ENCODE measurements at places on chromosomes 5 and 9.
A peak's percentile ranks its signal among the peaks of the same experiment; 100 is the strongest.

DNA sequence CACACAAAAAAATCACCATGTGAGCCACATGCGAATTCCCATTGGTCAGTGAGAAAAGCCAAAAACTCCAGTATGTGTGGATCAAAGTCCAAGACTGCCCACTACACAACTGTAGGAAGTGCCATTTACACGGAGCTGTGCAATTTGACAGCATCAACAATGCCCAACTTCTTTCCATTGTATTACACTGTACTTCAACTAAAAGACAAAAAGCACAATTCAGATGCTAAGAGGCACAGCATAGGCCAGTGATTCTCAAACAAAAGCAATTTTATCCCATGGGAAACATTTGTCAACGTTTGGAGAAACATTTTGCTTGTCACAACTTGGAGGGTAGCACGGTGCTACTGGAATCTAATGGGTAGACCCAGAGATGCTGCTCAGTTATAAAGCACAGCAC is 39.8 kb downstream of the IARS1 start:
- DNase-seq, result no peak

- DNase-seq, result no peak
Measured at GRCh38 chr5:176788941-176789872, 21.2 kb upstream of the UNC5A start.

GRCh38 chr5:128645581-128645980 is 107.5 kb upstream of the FBN2 start:
- DNase-seq, result peak; percentile 32

- DNase-seq, result no peak
Measured at GRCh38 chr5:99379187-99379586, 450.4 kb upstream of the CHD1 start.

DNA sequence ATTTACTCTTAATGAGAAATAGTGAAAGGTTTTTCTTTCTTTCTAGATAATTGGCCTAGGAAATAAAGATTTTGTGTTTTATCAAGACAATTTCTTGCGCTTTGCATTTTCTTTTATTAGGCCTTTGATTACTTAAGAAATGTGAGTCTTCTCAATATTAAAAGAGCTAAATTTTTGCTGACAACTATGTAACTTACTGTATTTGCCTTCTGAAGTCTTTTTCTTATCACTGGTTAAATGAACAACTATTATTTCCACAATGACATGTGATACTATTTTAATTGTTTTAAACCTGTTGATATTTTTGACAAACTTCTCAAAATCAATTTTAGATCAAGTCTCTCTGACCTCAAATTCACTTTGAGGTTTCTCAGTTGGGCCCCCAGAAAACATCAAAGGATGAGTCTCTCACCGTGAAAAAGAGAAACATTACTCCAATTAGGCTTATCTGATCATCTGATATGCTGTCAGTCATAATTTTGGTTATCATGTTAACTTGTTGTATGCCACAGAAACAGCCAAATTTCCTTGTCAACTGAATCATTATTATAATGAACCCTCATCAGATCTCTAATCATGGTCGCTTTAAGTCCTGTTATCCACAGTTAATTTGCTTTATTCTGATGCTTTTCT is 48.8 kb downstream of the RAPGEF1 start:
- no peak for DNase-seq

- peak; percentile 90 for DNase-seq
Measured at GRCh38 chr9:127224883-127225739, 39.5 kb upstream of the GARNL3 start.

- DNase-seq, result peak; percentile 30
Measured at GRCh38 chr5:62143268-62144229, 162.5 kb upstream of the KIF2A start.
